SW480 (cell line): ENCODE measurements at places on chromosomes 2 and 18.

DNA sequence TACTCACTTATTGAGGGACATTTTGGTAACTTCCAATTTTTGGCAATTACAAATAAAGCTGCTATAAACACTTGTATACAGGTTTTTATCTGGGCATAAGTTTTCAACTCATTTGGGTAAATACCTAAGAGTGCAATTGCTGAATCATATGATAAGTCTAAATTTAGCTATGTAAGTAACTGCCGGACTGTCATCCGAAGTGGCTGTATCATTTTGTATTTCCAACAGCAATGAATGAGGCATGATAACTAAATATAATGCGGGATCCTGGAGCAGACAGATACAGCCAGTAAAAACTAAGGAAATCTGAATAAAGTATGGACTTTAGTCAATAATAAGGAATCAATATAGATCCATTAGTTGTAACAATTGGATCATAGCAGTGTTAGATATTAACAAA is 156.5 kb upstream of the RMP24 start:
- DNase-seq = no peak

- no peak for DNase-seq
Observed at GRCh38 chr2:135817951-135818350, 19.0 kb downstream of the LCT start.

- peak; percentile 86 for DNase-seq
Observed at GRCh38 chr18:10006311-10006893, 92.6 kb downstream of the VAPA start.

GRCh38 chr2:108616751-108617161 is 82.5 kb downstream of the LIMS1 start:
- no peak for DNase-seq

DNA sequence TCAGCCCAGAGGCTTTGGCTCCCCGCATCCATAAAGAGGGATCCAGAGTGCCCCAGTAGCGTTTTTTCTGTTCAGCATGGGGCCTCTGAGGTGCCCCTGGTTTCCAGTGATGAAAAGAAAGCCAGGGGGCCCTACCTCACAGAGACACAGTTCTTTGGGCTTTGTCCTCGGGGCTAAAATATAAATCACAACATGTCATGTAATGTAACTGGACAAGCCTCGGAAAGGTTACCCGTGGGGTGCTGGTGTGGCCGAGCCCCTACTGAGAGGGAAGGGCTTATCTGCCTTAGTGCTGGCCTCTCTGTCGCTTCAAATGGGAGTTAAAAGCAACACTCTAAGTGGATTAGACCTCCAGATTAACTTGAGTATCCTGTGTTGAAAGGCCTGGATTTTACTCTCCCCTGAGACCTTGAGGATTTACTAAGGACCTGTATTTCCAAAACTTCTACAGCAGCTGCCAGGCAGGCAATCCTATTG is 251.6 kb upstream of the APCDD1 start:
- DNase-seq = no peak
